ENCODE measurements at places on chromosomes 11 and 22. TPM values are rescaled to one million over a fixed set of nuclear protein-coding genes. Genes with fewer than 3 reads are reported as not detected.

GRCh38 chr11:108754901-108755625 is 90.2 kb downstream of the DDX10 start:
- H3K4me3 ChIP-seq: no peak overlapping the region
- no peak overlapping the region for H3K27ac ChIP-seq
- peaks cover 2% of the 10 kb centered on the region for H3K36me3 ChIP-seq

DNA sequence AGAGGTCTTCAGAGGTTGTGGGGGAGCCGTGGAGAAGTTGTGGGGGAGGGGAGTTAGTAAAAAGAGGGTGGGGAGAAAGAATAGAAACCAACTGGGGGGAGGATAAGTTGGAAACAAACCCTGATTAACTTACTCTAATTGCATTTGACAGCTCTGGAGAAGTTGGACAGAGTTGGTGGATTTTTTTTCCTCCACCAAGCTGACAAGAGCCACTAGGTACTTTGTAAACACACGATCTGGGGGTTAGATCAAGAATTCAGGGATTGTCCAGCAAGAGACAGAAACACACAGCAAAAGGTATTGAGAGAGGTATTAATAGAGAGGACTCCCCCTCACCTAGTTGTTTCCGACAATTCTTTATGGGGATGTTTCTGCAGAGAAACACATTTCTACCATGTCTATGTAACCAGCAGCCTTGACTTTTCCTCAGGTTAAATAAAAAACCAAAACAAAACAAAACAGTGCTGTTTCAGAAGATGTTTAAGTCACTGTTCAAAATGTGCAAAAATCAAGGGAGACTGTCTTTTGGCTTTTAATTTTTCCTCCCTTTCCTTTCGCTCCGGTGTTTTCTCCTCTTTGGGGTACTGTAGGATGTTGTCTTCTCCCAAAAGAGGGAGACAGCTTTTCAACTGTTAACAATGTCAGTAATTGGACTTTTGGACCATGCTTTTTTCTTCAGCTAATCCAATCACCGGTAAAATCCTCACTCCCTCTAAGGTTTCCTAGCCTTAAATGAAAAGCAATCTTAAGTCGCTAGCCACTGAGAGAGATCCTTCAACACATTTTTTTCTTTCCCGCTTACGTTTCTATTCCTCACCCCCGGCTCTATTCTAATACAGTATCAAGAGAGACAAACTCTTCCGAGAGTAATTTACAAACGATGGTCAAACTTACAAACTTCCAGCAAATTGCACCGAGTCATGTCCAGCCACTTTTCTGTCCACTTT is 708 bp downstream of the MAML2 start:
- peaks cover 24% of the 10 kb centered on the region for H3K4me1 ChIP-seq
- peak overlapping the region; percentile 90 for H3K27ac ChIP-seq
- no peak for DNase-seq
- H3K27me3 ChIP-seq: no peaks in the 10 kb centered on the region

The ST13 gene
- 208 TPM for total RNA-seq

DNA sequence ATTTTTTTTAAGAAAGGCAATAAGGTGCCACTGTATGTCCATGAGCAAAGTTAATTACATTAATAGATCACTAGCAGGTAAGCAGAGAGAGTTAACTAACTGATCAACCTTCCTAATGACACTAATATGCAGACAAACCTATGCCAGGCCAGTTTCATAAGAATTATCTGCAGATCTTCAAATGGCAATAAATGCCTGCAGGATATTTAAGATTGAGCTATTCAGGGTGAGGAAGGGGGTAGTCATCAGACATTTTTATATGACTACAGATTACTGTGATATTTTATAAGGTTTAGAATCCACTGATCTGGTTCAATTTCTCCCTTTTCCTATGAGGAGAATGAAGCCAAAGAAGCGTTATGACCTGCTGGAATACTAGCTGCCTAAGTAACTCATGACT is 30.2 kb downstream of the CARD18 start:
- H3K27me3 ChIP-seq: no peaks in the 10 kb centered on the region
- H3K4me1 ChIP-seq: no peaks in the 10 kb centered on the region

DNA sequence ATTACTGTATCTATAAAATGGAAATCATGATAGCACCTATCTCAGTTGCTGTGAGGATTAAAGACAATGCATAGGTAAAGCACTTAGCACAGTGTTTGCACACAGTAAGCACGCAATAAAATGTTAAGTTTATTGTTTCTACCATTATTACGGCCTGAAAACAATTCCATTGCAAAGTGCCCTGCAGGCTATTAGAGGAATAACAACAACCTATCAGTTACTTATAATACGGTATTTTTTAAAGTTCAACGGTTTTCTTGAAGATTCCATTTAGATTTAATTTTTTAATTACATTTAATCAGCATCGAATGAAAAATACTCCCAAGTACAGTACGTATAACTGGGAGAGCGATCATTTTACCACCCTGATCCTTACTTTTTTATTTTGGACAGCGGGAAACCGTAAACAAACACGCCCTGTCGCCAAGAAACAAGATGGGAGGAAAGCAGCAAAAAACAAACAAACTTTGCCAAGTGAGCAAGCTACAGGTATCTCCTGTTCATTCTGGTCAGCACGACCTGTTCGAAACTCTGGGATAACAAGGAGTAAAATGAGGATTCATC is 893 bp downstream of the SLC36A4 start:
- H3K4me3 ChIP-seq: peak overlapping the region; percentile 39
- peak overlapping the region; percentile 97 for H3K27ac ChIP-seq
